ENCODE measurements at places on chromosomes 5 and 9.

GRCh38 chr9:114746591-114747346 is 59.1 kb downstream of the TNFSF15 start:
- DNase-seq = no peak

- DNase-seq = no peak
These were observed 19.9 kb upstream of the ZFAND5 start for GRCh38 chr9:72384710-72385485.

- DNase-seq = no peak
These were observed 44.4 kb downstream of the RAD50 start for GRCh38 chr5:132601071-132601728.

DNA sequence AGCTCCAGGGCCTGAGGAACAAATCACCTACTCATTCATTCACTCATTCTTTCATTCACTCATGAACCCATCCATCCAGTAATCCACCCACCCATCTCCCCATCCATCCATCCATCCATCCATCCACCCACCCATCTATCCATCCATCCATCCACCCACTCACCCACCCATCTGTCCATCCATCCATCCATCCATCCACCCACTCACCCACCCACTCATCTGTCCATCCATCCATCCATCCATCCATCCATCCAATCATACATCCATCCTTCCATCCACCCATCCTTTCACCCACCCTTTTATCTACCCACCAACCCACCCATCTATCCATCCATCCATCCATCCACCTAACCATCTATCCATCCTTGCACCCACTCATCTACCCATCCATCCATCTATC is 35.5 kb upstream of the SLC6A19 start:
- DNase-seq = no peak

- DNase-seq = no peak
These were observed 44.3 kb downstream of the FOXB2 start for GRCh38 chr9:77063645-77064285.

- no peak for DNase-seq
These were observed 143.9 kb downstream of the SLIT3 start for GRCh38 chr5:169157064-169157463.

DNA sequence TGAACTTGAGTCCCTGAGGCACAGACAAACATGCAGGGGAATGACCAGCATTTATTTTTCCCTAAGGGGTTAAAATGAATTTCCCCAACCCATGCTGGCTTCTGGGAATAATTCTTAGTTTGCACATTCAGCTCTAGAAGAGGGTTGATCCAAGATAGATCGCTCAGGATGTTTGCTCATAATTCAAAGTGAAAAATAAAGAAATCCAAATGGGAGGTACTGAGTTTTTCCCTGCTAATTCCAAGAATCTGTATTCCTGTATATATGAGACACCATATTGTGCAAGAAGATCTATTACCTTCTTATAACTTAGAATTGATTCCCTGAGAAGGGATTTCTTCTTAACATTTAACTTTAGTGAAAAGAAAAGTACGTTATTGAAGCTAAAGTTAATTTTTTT is 96.2 kb downstream of the VCAN start:
- DNase-seq = no peak

GRCh38 chr9:98851730-98852459 is 44.4 kb downstream of the GALNT12 start:
- DNase-seq = no peak

DNA sequence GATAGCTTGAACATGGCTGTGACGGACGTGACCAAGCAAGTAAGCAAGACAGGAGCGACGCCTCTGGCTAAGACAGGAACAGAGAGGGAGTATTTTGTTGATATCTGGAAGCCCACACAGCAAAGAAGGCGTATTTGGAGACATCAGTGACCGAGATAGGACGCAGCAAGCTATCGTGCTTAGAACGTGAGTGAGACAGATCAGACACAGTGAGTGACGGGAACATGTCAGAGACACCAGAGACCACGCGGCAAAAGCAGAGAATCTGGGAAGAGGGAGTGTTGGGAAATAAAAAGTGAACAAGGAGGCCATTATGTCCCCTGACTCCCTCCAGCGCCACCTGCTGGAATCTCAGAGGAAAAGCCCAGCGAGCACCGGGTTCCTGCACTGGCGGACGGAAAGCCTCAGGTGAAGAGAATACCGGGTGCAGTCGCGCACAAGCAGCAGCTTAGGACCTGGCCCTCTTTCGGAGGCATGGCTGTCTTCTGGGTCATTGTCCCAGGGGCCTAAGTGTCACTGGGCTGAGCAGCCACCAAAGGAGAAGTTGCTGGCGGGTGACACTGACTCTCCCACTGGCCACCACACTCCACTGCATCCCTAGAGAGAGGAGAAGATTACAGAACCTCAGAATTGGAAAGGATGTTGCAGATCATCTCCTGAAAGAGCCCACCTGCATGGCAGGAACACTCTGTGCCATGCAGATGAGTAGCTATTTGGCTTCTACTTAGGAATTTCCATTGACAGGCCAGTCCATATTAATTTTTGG is 99.1 kb downstream of the FBXO38 start:
- no peak for DNase-seq

GRCh38 chr5:89208392-89208791 is 325.4 kb upstream of the MEF2C start:
- DNase-seq = no peak

DNA sequence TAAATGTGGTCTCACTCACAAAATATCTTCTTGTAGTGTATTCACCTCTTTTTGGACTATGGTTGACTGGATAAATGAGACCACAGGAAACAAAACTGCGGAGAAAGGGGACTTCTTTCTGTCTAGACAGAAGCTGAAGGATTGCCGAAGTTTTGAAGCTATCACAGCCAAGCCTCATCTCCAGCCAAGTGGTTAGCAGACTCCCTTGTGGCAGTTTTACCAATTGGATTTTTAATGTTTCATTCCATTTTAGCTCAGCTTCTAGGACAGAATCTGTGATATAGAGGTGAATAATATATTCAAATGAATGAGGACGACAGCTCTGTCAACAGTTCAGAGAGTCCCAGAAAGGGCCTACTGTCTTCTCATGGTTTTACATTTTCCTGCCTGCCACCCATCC is 215.7 kb upstream of the ZNF608 start:
- no peak for DNase-seq

- no peak for DNase-seq
These were observed 528.8 kb upstream of the PTGER4 start for GRCh38 chr5:40150896-40151295.

GRCh38 chr9:94920420-94921091 is 194.1 kb downstream of the AOPEP start:
- DNase-seq = no peak

GRCh38 chr5:179878222-179879002 is 19.8 kb upstream of the MRNIP start:
- no peak for DNase-seq

- DNase-seq = no peak
These were observed 20.5 kb upstream of the ARHGEF28 start for GRCh38 chr5:73605223-73606087.

- peak; percentile 46 for DNase-seq
These were observed 206.6 kb upstream of the RFX3 start for GRCh38 chr9:3732077-3733038.

DNA sequence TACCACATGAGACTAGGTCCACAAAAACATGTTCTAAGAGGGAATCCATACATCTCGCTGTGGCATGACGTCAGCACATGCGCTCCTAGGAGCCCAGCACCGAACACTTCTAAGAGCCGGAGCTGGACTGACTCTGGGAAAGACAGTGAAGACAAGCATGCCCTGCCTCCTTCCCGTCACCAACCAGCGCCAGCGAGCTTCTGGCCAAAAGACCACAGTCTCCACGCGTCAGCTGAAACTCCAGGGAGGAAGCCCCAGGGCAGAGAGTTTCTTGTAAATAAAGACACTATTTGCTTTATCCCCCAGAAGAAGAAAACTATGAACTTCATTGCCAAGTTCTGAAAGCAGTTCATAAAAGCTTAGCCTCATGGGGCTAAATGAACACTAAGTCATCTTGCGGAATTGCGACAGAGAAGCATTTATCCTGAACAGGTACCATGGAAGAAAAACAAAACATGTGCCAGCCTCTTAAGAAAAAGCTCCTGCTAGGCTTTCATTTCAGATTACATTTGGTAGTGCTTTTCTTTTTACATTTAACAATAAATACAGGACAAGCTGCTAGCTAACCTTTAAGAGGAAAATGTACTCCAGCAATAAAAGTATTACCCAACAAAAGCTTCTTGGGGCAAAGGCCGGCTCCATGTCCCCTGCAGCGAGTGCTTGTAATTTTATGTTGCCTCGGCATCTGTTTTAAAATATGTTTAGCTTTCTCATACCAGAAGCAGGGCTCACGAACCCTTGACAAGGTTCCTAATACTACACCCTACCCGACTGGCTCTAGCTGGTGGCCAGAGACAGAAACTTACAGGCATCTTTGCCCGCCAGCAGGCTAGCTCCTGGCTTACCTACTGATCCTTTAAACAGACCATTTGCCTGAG is 96.5 kb downstream of the PRRT1B start:
- no peak for DNase-seq

Data from NCI-H1417 treated with DMSO at 0.1 percent for 48 hours (cell line).